ENCODE measurements at places on chromosomes 16 and 17. TPM values are rescaled to one million over a fixed set of nuclear protein-coding genes. Genes with fewer than 3 reads are reported as not detected.
A peak's percentile ranks its signal among the peaks of the same experiment; 100 is the strongest.

DNA sequence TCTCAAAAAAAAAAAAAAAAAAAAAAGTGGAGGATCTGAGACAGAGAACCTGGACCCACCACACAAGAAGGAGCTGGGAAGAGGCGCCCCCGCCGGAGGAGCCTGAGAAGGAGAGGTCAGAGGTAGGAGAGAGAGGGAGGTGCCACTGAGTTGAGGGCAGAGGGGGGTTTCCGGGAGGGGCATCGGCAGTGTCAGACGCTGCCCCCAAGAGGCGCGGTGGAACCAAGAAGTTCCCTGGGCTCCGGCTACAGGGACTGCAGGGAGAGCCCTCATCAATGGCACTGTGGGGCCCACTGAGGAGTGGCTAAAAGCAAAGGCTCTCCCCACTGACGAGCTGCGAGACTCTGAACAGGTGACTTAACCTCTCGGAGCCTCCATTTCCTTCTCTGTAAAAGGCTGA lies 4.2 kb downstream of the CCDC42 start:
- peaks cover 15% of the 10 kb centered on the region for H3K4me1 ChIP-seq
- no peaks in the 10 kb centered on the region for H3K36me3 ChIP-seq
- peak; percentile 28 for DNase-seq
- H3K27me3 ChIP-seq: peaks cover 16% of the 10 kb centered on the region
- H3K27ac ChIP-seq: peak overlapping the region; percentile 90

- H3K36me3 ChIP-seq: no peaks in the 10 kb centered on the region
- H3K4me1 ChIP-seq: no peaks in the 10 kb centered on the region
- no peak overlapping the region for H3K4me3 ChIP-seq
- no peak overlapping the region for H3K27ac ChIP-seq
- peak; percentile 56 for DNase-seq
Observed at GRCh38 chr16:5056352-5056751, 9.4 kb downstream of the C16orf89 start.

KIF19 gene
- total RNA-seq: 0.79 TPM

DNA sequence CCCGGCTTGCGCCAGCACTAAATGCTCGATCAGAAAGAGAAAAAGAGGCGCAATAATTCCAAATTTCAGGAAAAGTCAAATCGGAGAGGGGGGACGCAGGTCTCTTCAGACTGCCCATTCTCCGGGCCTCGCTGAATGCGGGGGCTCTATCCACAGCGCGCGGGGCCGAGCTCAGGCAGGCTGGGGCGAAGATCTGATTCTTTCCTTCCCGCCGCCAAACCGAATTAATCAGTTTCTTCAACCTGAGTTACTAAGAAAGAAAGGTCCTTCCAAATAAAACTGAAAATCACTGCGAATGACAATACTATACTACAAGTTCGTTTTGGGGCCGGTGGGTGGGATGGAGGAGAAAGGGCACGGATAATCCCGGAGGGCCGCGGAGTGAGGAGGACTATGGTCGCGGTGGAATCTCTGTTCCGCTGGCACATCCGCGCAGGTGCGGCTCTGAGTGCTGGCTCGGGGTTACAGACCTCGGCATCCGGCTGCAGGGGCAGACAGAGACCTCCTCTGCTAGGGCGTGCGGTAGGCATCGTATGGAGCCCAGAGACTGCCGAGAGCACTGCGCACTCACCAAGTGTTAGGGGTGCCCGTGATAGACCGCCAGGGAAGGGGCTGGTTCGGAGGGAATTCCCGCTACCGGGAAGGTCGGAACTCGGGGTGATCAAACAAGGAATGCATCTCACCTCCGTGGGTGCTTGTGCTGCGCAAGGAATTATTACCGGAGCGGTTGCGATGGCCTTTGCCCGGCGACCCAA lies 4.0 kb upstream of the DLX4 start:
- peaks cover 4% of the 10 kb centered on the region for H3K36me3 ChIP-seq
- H3K27ac ChIP-seq: peak overlapping the region; percentile 74
- peaks cover 29% of the 10 kb centered on the region for H3K4me1 ChIP-seq
- DNase-seq: peak; percentile 23
- peak overlapping the region; percentile 40 for H3K4me3 ChIP-seq

MRPL12 gene
- total RNA-seq: 52.7 TPM

GRCh38 chr16:11076259-11077018 lies 132.1 kb downstream of the CLEC16A start:
- H3K27me3 ChIP-seq: no peaks in the 10 kb centered on the region
- H3K4me3 ChIP-seq: no peak overlapping the region
- peak; percentile 50 for DNase-seq

CTRB2 gene
- not detected for total RNA-seq

SLC6A2 gene
- not detected for total RNA-seq

DNA sequence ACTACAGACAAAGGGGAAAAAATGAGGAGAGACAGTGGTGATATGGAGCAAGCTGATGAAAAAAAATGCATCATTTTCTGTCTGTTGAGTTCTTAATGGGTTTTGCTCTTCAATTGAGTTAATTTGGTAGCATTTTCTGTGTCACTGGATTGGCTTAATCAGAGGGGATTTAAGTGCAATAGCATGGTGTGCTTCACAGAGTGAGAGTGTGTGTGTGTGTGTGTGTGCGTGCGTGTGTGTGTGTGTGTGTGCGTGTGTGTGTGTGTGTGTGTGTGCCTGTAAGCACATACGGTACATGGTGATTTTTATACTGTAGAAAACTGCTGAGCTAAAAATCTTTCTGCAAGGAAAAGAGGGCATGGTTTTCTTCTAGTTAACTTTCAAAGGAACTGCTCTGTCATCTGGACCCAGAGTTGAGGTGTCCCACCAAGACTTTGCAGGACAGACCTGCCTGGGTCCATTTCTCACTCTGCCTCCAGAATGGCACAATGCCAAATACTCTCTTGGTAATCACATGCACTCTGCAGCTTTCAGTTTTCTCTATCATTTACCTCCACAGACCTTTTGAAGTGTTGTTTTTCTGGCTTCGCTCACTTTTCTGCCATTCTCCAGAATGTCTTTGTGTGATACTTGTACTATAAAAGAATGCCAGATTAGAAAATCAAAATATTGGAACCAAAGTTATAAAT lies 952.6 kb upstream of the SOX9 start:
- H3K27ac ChIP-seq: no peak overlapping the region
- no peaks in the 10 kb centered on the region for H3K4me1 ChIP-seq

- no peaks in the 10 kb centered on the region for H3K4me1 ChIP-seq
- H3K27ac ChIP-seq: no peak overlapping the region
- H3K36me3 ChIP-seq: no peaks in the 10 kb centered on the region
- no peaks in the 10 kb centered on the region for H3K27me3 ChIP-seq
Observed at GRCh38 chr17:16304830-16305229, 48.4 kb downstream of the CENPV start.

CBFA2T3 gene
- not detected for total RNA-seq

STH gene
- not detected for total RNA-seq

RNU2-1 gene
- 8,052 TPM for total RNA-seq

- no peaks in the 10 kb centered on the region for H3K36me3 ChIP-seq
- no peaks in the 10 kb centered on the region for H3K27me3 ChIP-seq
- H3K4me3 ChIP-seq: no peak overlapping the region
- no peak overlapping the region for H3K27ac ChIP-seq
- DNase-seq: no peak
- no peaks in the 10 kb centered on the region for H3K4me1 ChIP-seq
Observed at GRCh38 chr16:27704252-27704651, 154.3 kb downstream of the KATNIP start.
